ENCODE measurements at places on chromosomes 4 and X. TPM values are rescaled to one million over a fixed set of nuclear protein-coding genes. Genes with fewer than 3 reads are reported as not detected.
A peak's percentile ranks its signal among the peaks of the same experiment; 100 is the strongest.

DNA sequence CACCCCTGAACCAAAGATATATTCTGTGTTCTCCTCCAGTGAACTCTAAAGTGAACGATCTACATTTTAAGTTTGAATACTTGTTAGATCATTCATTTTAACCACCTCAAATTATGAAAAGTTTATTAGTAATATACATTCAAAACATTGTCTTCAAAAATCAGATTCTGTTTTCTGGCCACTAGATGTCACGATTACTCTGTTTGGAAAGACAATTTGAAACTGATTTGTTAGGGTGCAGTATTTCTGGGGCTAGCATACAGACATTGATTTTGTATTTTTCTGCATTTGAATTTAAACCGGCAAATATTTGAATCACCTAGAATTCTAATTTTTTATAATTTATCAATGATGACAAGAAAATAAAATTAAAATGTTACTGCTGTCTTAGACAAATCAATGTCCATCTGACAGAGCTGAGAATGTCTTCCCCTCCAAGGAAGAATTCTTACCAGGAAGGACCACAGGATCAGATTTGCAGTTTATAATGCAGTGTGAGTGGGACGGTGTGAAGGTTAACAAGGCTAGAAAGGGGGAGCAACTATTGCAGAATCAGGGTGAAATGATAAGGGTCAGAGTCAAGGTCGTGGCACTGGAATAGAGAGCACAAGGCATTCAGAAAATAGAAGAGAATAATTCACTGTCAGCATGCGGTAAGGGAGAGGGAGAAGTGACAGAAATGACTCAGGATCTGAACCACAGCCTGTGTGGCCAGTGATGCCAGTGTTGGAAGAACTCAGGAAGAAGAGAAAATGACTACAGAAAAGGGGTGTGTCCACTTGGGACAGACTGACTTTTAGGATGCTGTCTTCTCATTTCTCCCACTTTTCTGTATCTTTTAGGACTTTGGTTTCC is 91.6 kb downstream of the ANXA10 start:
- no peaks in the 10 kb centered on the region for H3K36me3 ChIP-seq
- DNase-seq = no peak
- no peaks in the 10 kb centered on the region for H3K27me3 ChIP-seq
- no peak overlapping the region for H3K27ac ChIP-seq
- no peaks in the 10 kb centered on the region for H3K4me1 ChIP-seq

GRCh38 chrX:111778591-111778990 is 97.4 kb upstream of the TRPC5OS start:
- H3K4me1 ChIP-seq = peaks cover 3% of the 10 kb centered on the region
- DNase-seq = no peak
- no peaks in the 10 kb centered on the region for H3K27me3 ChIP-seq
- H3K4me3 ChIP-seq = no peak overlapping the region
- H3K27ac ChIP-seq = no peak overlapping the region

- no peaks in the 10 kb centered on the region for H3K4me1 ChIP-seq
- peaks cover 19% of the 10 kb centered on the region for H3K27me3 ChIP-seq
- DNase-seq = no peak
- H3K27ac ChIP-seq = no peak overlapping the region
- no peaks in the 10 kb centered on the region for H3K36me3 ChIP-seq
- H3K4me3 ChIP-seq = no peak overlapping the region
Measured at GRCh38 chrX:40542208-40542607, 38.6 kb upstream of the ATP6AP2 start.

GRCh38 chrX:120251471-120252011 is 929 bp downstream of the ZBTB33 start:
- H3K4me3 ChIP-seq = peak overlapping the region; percentile 63
- peak overlapping the region; percentile 60 for H3K27ac ChIP-seq
- H3K4me1 ChIP-seq = no peaks in the 10 kb centered on the region
- no peaks in the 10 kb centered on the region for H3K36me3 ChIP-seq

DNA sequence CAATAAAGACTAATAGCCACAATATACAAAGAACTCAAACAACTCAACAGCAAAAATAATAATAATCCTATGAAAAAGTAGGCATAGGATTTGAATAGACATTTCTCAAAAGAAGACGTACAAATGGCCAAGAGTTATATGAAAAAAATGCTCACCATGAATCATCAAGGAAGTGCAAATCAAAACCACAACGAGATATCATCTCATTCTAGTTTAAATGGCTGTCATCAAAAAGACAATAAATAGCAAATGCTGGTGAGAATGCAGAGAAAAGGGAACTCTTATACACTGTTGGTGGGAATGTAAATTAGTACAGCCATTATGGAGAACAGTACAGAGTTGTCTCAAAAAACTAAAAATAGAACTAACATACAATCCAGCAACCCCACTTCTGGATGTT is 18.8 kb downstream of the TLR6 start:
- no peaks in the 10 kb centered on the region for H3K36me3 ChIP-seq
- H3K4me1 ChIP-seq = peaks cover 10% of the 10 kb centered on the region
- no peak for DNase-seq
- no peaks in the 10 kb centered on the region for H3K27me3 ChIP-seq
- H3K27ac ChIP-seq = no peak overlapping the region
- no peak overlapping the region for H3K4me3 ChIP-seq

- H3K36me3 ChIP-seq = no peaks in the 10 kb centered on the region
- DNase-seq = no peak
- no peaks in the 10 kb centered on the region for H3K27me3 ChIP-seq
- H3K27ac ChIP-seq = no peak overlapping the region
Measured at GRCh38 chr4:113576947-113577678, 184.4 kb downstream of the CAMK2D start.

GRCh38 chrX:134460862-134461220 is 876 bp downstream of the HPRT1 start:
- peak overlapping the region; percentile 51 for H3K4me3 ChIP-seq
- H3K36me3 ChIP-seq = no peaks in the 10 kb centered on the region
- H3K27me3 ChIP-seq = no peaks in the 10 kb centered on the region
- peak overlapping the region; percentile 52 for H3K27ac ChIP-seq
- DNase-seq = no peak
- no peaks in the 10 kb centered on the region for H3K4me1 ChIP-seq

The ZCCHC12 gene
- polyA plus RNA-seq = not detected

The NXF2B gene
- not detected for polyA plus RNA-seq

The SMIM43 gene
- polyA plus RNA-seq = not detected

Measured in keratinocyte (primary cell).